ENCODE measurements at places on chromosomes 16 and 17.

DNA sequence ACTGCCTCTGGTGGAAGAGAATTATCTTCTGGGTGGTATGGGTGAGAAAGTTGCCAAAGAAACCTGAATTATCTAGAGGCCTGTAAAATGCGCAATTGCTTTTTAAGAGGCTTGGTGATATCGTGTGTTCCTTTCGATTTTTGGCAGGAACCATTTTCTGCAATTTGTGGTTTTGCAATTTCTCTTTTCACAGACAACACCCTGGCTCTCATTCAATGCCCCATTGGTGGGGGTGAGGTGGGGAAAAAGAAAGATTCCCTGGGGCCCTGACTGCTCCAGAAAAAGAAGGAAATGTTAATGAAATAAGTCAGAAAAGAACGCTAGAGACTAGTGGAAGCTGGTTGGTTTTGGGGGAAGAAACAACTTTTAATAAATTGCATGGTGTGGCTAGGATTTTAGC is 77.4 kb downstream of the ANKFN1 start:
- no peak for DNase-seq

DNA sequence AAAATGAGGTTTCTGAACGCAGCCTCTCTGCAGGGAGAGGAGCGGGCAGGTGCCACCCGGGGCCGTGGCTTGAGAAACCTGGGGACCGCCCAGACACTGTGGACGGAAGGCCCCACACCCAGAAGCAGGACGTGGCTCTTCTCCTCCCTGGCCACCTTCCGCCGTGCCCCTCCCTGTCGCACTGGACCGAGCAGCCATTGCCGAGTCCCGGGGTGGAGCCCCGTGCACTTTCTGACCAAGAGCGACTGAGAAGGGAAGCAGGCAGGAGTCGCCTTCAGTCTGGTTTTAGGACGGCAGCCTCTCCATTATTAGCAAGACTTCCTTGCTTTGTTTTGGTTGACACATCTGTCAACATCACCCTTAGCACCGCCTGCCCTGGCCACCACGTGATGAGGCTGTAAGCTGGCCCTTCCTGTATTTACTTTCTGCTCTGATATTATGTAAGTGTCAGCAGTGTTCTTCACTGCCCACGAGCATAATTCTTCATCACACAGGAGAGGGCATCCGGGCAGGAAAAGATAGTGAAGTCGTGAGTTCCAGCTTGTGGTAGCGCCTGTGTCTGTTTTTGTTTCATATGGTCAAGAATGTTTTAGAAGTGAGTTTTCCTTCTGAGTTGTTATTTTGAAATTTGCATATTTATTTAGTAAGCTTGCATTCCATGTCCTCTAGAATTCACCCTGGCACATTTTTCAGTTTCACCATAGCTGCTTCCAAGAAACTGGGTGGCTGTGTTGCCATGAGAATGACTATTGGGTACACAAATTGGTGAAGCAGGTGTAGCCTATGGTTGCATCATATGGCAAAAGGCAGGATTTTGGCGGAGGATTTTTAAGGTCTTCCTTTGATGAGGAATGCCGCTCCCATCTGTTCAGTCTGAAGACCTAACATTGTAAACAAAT is 1.0 kb downstream of the HERPUD1 start:
- no peak for DNase-seq

DNA sequence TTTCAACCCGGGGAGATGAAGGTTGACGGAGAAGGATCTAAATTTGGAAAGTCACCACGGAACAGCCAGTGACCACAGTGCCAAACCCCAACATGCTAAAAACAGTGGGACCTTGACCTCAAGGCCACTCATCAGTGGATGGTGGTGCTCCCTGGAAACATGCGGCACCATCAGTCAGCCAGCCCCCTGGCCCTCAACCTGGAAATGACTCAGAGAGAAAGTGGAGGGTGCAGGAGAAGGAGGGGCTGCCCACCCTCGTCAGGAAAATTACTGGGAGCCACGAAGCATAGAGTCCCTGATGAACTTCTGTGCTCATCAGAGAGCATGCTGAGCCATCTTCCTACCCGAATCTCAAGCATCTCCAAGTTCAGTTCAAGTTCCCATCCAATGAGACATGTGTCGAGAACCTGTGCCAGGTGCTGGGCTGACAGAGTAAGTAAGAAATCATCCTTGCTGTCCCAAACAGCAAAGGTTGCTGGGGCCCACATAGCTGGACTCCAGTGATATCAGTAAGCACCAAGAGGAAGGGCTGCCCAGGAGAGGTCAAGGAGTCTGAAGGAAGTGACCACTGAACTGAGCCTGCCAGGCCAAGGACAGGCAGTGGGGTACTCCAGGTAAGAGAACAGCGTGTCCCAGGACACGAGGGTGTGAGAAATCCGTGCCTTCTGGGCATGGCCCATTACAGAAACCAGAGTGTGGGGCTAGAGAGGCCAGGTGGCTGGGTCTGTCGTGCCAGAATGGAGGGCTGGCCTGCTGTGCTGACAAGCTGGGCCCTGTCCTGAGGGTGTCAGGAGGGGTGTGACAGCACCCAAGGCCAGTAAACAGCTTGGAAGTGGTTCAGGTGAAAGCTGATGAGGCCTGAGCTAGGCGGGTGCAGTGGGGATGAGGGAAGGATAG is 5.2 kb downstream of the PECAM1 start:
- DNase-seq, result no peak

DNA sequence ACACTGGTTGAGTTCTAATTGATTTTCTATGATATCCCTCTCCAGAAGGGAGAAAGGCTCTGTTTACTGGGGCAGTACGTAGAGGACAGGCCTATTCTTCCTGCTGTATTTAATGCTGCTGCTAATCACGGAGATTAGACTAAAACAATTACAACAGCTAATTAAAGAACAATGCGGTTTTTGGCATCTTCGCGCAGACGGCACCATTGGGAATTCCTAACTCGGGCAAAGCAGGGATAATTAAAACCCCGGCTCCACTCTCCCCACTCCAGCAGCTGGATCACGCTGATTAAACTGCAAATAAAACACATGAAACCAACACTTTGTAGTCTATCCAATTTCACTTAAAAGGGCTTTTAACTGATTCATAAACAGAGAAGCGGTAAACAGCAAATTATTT is 147.6 kb downstream of the XYLT1 start:
- no peak for DNase-seq

GRCh38 chr16:11640987-11641817 is 27.1 kb upstream of the SNN start:
- DNase-seq, result peak; percentile 77

DNA sequence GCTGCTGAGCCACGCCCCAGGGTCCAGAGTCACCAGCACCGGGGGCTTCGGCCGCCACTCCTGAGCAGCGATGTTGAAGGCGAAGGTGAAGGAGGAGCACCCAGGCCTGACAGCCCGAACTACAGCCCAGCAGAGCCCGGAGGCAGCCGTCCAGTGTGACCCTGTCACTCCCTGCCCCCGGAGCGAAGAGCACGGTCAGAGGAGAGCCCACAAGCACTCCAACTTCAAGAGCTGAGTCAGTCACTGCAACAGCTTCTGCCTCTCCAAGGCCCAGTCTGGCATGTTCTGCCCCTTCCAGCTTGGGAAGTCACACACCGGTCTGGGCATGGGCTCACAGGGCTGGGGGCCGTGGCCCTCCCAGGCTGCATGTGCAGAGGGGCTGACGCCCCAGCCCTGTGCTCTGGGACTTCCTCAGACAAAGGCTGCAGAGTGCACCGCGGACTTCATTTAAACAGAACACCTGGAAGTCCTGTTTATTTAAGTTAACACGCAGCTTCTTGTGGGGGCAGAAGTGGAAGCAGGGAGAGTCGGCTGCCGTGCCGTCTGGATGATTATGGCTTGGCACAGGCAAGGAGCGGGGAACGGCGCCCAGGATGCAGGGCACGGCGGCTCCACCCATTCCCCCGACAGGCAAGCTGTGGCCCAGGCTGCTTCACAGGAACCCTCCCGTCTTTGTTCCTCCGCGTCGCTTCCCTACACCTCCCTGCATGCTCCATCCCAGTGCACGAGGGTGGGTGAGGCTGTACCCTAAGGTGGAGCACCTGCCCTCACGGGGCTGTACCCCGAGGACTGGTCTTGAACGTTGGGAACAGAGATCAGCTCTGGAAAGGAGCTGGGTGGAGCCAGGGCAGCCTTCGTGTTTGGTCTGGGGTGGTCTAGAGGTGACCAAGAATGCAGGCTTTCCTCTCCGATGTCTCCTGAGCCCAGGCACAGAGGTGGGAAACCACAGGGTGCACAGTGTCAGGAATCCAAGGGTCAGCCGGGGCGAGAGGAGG is 68.9 kb upstream of the METRNL start:
- no peak for DNase-seq

DNA sequence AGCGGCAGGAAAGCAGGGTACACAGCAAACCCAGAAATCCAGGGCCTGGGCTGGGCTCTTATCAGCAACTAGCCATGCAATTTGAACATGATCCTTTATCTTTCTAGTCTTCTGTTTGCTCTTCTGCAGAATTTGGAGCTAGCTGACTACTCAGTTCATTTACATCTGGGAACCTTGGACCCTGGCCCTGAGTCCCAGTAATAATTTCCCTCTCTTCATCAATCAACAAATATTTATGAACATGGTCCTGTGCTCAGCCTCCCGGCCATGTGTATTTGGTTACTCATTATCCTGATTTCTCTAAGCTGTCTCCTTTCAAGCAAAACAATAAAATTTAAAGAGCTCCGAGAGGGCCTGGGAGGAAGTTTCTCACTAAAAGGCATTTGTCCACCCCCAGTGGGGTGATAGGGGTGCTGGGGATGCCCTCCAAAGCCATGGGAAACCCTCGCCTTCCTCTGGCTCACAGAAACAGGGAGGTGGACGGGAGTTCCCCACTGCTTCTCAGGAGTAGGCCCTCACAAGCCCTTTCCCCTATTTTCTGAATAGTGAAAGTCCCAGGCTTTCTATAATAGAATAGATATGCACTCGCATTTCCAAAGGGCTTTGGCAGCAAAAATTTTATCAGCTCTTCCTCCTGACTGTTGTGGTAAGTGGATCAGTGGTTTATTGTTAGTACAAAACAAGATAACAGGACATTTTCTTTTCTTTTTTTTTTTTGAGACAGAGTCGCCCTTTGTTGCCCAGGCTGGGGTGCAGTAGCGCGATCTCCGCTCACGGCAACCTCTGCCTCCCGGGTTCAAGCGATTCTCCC is 6.9 kb upstream of the WDR59 start:
- DNase-seq, result no peak

DNA sequence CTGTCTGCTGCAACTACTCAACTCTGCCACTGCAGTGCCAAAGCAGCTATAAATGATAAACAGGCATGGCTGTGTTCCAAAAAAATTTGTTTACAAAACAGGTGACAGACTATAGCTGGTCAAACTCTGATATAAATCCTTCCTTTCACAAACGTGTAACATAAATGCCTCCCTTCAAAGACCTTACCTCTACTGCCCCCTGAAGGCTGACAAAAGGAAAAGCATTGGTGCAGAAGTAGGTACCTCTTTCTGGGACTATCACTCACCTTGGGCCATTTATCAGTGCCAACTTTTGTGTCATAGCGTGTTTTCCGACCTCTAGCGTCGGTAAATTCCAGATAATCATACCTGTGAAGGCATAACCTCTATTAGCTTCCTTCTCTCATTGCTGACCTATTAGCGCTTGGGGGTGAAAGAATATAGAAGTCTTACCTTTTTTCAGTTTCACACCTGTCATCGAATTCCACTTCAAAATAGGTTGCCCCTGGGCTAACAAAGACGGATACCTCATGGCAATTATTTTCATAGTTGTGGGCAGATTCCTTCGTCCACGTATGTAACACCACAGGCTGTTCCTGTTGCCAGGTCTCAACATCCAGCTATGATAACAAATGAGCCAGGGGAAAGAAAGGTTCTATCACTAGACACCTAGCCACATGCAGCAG is 67.9 kb downstream of the ZZEF1 start:
- peak; percentile 15 for DNase-seq

GRCh38 chr17:3033741-3034577 is 29.4 kb downstream of the OR1D5 start:
- DNase-seq, result no peak

DNA sequence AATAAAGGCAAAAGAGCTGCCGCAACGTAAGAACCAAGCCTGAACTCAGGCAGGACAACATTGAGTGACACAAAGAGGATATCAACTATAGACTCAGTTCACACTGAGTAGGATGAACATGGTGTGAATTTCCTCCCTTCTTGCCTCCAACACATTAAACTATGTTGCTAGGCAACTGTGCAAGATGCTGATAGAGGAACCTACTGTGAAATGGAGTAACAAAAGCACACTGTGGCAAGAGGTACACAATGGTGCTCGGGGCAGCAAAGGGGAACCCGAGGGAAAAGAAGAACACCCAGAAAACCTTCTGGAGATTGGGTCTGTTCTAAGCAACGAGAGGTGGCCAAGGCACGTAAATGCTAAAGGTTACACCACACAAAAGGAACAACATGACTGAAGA is 34.1 kb downstream of the GRB2 start:
- no peak for DNase-seq

DNA sequence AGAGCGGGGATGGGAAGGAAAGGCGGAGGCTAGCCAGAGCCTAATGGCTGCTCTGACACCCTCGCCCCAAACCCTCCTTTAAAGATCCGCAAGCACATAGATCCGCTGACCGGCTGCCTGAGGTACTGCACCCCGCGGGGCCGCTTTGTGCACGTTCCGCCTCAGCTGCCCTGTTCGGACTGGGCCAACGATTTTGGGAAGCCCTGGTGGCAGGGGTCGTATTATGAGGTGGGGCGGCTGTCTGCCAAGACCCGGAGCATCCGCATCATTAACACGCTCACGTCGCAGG is 663 bp downstream of the CYB5D1 start:
- DNase-seq, result no peak

GRCh38 chr16:89369266-89369895 is 121.0 kb downstream of the ANKRD11 start:
- no peak for DNase-seq

- no peak for DNase-seq
Measured at GRCh38 chr16:8258523-8258922, 331.8 kb downstream of the TMEM114 start.

GRCh38 chr17:63544467-63545301 is 5.6 kb upstream of the DCAF7 start:
- DNase-seq, result no peak

DNA sequence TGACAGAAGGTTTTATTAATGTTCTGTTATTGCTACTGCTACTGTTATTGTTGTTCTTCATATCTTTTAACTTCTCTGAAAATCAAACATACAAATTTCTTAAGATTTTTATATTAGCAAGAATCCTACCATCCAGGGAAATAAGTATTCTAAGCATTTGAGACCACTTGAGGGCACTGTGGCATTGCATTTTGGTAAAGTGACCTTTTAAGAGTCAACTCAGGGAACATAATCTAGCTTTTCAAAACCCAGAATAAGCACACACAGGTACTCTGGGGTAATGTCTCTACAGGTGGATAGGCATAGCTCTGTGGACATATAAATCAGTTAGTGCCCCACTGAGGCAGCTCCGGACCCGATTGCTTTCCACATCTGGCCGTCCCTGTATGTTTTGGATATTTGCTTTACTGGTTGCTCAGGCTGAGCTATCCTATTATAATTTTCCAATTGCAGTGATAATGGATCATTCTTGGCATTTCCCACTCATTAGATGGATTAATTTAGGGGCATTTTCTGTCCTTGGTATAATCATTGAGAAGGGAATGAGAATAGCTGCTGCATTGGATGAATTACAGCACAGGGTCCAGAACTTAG is 1425.1 kb upstream of the CDH8 start:
- DNase-seq, result no peak
